Fibroblast of the aortic adventitia (primary cell): ENCODE measurements at places on chromosomes 7 and 10. TPM values are rescaled to one million over a fixed set of nuclear protein-coding genes. Genes with fewer than 3 reads are reported as not detected.

- no peak for DNase-seq
Measured at GRCh38 chr10:66202101-66202500, 723.7 kb upstream of the LRRTM3 start.

DNA sequence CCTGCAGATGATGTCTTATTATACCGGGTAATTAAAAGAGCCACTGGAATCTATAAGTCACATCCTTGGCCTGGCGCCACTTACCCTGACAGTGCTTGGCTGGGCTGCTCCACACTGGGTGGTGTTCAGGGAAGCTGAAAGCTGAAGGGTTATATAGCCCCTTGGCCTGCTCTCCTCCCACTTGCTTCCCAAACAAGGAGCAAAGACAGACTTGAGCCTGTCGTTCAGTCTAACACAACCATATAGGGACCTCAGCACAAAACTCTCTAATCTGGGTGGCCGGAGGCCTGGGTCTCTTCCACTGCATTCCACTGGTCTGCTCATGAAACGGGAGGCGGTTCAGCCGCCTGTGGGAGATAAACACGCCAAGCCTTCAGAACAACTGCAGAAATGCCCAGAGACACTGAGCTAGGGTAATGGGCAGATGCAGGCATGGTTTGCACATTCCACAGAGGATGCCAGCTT is at the start of gene ACTA2:
Gene ACTA2, minus strand, starts transcription at position 127 of the 465 bp plus-strand sequence. CDS start 3,843 bp downstream, outside the sequence.
- DNase-seq = peak; percentile 46

GRCh38 chr7:139936760-139937310 is 107.8 kb downstream of the TBXAS1 start:
- DNase-seq = peak; percentile 93

DNA sequence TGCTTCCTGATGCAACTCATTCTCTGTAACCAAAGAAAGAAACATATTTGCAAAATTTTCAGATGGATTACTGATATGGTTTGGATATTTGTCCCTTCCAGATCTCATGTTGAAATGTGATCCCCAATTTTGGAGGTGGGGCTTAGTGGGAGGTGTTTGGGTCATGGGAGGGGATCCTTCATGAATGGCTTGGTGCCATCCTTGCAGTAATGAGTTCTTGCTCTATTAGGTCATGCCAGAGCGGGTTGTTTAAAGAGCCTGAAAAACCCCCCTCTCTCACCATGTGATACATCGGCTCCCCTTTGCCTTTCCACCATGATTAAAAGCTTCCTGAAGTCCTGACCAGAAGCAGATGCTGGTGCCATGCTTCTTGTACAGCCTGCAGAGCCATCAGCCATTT is 43.8 kb upstream of the PRKG1 start:
- DNase-seq = peak; percentile 26

- DNase-seq = no peak
Measured at GRCh38 chr7:91230503-91230902, 33.7 kb upstream of the FZD1 start.

DNA sequence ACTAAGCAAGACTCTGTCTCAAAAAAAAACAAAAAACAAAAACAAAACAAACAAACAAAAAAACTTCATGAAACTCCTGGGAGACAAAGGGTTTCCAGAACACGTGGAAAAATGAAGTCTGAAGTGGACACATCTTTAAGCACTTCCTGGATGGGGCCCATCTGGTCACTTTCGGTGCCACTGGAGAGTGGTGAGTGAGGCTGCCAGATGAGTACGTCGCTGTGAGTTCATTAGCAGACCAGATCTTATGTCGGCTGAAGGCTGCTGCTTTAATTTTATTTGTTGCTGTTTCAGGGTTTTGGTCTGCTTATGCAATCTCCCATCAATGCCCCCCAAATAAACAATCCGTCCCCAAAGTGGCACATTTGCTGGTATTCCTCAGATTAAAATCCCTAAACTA is 64.4 kb downstream of the NPTX2 start:
- DNase-seq = no peak

- no peak for DNase-seq
Measured at GRCh38 chr7:157521752-157522151, 184.9 kb downstream of the DNAJB6 start.

GRCh38 chr10:69080226-69080625 is 7.7 kb upstream of the SRGN start:
- no peak for DNase-seq

GRCh38 chr10:95782318-95782717 is 26.4 kb downstream of the ENTPD1 start:
- no peak for DNase-seq

- no peak for DNase-seq
Measured at GRCh38 chr7:68288144-68288593, 1291.5 kb downstream of the TYW1 start.

- DNase-seq = peak; percentile 78
Measured at GRCh38 chr10:78777466-78777865, 291.3 kb upstream of the ZMIZ1 start.

GRCh38 chr7:83655951-83656556 is 7.1 kb upstream of the SEMA3E start:
- peak; percentile 71 for DNase-seq

DNA sequence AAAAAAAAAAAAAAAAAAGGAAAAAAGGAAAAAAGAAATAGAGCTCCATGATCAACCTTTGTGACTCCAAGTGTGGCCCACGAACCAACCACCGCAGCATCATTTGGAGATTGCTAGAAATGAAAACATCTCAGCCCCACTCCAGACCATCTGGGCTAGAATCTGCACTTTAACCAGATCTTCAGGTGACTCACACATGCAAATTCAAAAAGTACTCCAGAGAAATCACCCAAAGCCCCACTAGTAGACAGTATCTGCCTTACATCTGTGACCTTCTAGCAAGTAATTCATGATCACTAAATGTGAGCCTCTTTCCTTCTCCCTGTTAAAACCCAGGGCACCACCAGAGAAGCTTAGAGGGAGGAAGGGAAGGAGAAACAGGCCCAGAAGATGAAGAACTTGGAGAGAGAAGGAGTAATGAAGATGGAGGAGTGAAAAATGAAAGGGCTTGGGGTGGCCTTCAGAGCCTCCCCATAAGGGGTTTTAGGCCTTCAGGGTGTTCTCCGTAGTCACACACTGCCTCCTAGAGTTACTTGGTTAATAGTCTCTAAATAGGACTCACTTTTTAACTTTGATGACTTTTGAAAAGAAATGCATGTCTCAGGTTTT is 94.0 kb downstream of the SLC37A3 start:
- DNase-seq = peak; percentile 51

DPYSL4 gene
- total RNA-seq = 0.18 and 4.2 TPM in 2 replicates

FBH1 gene
- 59.0 and 61.4 TPM in 2 replicates for total RNA-seq

VIPR2 gene
- total RNA-seq = not detected in 2 replicates

TMEM213 gene
- 0.33 TPM in 1 of 2 replicates, not detected in the other for total RNA-seq
